HS-27A (cell line): ENCODE measurements at places on chromosomes 7 and 10.

GRCh38 chr10:79318369-79318768, 28.9 kb upstream of the PPIF start:
- no peak for DNase-seq

DNA sequence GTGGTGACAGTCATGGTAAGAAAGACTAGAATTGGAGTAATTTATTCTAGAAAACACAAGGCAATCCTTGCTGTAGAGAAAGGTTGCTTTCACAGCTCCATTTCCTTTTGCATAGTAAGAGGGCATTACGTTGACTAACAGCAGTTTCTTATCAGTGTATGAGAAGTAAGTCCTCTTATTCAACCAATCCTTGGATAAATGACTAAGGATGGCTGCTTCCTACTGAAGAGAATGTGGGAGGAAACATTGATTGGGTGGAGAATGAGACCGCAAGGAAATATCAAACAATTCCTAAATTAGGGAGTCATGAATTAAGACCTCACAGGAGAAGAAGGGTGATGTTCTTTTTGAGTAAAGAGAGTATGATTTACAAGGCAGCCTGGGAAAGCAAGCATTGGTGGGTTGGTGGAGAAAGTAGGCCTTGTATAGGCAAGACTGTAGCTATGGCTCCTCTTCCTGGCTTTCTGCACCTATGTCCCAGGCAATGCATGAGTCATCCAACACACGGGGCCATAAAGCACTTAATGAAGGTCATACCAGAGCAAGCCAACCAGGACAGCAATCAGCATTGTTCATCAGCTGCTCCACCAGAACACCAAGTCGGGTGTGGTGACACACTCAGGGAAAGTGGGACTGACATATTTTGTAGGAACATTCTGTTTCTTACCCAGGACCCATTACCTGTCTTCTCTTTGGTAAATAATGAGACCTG, 5.6 kb downstream of the MGAM start:
- no peak for DNase-seq

DNA sequence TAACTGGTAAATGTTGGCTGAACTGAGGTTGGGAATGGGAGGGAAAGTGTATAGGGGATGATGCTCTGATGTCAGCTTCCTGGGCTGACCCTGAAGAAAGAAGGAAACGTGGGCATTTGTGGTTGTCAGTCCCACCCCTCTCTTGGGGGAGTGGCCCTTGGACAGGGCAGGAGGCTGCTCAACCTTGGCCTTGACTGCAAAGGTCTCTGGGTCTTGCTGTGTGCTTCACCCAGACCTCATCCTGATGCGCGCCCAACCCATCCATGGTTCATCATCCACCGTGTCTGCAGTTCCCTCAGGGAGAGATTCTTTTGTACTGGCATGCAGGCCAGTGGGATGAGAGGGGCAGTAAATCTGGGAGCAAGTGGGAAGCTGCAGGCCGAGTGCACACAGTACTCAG, 4.7 kb upstream of the ZYX start:
- no peak for DNase-seq

- no peak for DNase-seq
These were observed 38.2 kb downstream of the SVOPL start for GRCh38 chr7:138662991-138663320.

- DNase-seq, result no peak
These were observed 873.4 kb downstream of the KCNMA1 start for GRCh38 chr10:76764177-76764576.

GRCh38 chr10:70193391-70193844, 23.1 kb upstream of the SAR1A start:
- DNase-seq, result no peak

GRCh38 chr7:137417464-137417863, 73.9 kb upstream of the PTN start:
- no peak for DNase-seq

DNA sequence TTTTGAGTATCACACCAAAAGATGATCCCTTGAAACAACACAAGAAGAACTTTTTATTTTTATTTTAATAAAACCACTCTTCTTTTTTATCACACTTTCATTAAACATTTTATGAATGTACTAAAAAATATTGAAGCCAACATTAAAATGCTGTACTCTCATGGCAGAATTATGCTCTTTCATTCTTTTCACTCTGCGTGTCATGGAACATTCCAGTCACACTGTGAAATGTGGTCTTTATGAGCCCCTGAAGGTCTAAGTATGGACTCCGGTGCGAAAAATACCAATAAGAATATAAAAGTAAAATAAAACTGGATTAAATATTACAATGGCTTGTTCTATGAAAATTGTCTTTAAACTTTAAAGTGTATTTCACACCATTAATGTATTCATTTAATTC, 148.4 kb downstream of the TMEM26 start:
- no peak for DNase-seq

DNA sequence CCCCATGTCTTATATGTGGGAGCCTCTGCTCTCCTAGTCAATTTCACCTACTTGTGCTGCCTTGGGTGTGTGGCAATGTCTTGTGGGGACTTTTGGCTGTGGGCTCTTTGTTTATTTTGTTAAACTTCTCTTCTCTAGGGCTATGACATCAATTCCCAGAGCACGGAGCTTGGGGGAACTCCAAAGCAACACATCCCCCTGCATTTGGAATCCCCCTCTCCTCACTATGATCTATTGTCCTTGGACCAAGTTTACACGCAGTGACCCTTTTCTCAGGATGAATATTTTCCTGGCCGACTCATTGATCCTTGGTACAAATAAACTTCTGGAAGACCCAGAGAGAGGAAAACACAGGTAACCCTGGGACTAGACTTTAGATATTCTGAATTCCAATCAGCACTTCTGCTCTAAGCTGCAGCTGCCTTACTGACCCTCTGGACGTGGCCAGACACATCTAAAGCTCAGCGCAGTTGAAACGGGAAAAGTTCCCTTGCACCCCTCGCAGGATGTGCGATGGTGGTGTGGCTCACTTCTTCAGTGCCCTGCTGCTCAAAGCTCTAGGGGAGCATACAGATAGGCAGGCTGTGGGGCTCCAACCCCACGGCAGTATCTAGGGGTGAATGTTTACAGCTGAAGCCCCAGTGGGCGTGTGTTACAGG, 110.8 kb downstream of the TMEM178B start:
- no peak for DNase-seq

DNA sequence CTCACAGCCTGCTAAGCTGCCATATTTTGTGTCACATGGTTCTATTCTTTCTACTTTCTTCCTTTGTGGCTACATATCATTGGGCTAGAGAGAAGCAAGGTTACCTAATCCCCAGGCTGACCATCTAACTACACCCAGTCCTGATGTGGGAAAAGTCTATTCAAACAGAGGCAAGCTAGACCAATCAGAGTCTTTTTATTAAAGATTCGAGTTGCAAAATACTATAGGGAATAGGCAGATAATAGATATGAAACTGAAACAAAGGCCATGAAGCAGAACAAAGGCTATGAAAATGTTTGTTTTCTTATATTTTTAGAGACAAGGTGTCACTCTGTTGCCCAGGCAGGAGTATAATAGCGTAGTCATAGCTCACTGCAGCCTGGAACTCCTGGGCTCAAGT, 36.7 kb downstream of the MTERF1 start:
- DNase-seq, result no peak
